Activated T-helper 17 cell treated with anti-CD3 and anti-CD28 coated beads, Interleukin-2, amount 50 U/mL, for 72 hours (primary cell): ENCODE measurements at places on chromosomes 6 and 20. TPM values are rescaled to one million over a fixed set of nuclear protein-coding genes. Genes with fewer than 3 reads are reported as not detected.
A peak's percentile ranks its signal among the peaks of the same experiment; 100 is the strongest.

DNA sequence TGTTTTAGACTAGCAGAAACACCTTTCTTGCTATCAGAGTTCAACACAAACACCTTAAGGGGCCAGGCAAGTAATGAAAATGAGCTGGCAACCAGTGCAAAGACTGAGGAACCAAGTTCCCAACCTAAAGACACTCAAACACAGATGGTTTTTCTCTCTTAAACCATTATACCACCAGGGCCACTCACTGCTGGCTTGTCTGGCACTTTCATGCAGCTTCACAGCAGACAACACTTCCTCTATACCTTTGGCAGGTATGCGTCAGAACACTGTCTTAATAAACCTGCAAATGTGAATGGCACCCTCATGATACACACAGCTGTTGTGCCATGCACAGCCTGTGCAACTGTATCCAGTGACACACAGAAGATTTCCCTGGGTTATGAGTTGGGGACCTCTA, 41.6 kb downstream of the NFATC2 start:
- peak; percentile 38 for ATAC-seq

IGF2R gene
- total RNA-seq = 68.2 TPM

DNA sequence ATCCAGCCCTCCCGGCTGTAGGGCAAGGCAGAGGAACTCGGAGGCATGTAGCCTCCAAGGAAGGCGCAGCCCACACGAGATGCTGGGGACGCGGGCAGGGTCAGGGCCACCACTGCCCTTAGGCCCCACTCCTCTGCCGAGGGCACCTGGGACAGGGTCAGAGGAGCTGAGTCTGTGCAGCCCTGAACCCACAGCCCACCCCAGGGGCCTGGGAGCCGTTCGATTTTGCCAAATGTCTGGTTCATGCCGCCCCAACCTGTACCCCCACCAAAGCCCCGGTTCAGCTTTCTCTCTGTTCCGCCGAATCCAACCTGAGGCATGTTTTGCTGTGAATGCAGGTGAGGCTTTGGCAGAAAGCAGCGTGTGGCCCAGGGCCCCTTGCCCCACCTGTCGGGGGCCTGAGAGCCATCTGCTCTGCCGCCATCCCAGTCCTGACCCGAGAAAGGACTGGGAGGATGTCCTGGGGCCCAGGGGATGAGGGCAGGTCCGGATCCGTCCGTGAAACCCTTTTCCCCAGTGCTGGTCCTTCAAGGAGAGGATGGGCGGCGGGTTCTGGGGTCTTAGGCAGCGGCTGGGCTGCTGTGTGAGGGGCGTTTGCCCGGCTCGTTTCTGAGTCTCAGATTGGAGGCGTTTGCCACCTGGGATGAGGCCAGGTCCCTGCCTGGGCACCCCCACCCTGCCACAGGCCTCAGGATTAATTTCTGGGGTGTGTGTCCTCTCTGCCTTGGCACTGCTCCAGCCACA, 79.3 kb upstream of the GATA5 start:
- no peak for ATAC-seq

LY6G6F gene
- not detected for total RNA-seq

- no peak for ATAC-seq
These were observed 19.2 kb downstream of the HMGN3 start for GRCh38 chr6:79215213-79215824.

DNA sequence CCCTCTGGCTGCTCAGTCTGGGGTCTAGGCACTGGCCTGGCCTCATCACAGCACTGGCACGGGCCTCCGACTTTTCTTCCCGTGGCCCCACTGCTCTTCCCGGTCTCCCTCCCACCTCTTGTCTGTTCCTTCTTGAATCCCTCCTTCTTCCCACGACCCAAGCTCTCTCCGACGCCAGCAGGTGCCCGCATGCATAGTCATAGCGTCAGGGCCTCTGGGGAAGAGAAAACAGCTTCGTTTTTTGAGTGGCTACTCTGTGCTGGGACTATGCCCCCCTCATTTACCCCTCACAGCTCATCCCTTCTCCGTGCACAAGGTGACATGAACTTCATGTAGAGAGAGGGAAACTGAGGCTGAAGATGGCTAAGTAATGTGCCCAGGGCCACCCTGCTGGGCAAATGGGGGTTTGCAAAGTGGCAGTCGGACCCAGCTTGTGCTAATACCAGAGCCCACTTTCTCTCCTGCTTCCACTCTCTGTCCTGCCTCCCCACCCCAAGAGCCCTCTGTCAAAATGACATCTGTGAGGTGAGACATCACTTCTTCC, 59.2 kb downstream of the SYNJ2 start:
- ATAC-seq = no peak

- ATAC-seq = no peak
These were observed 79.0 kb upstream of the ZNF217 start for GRCh38 chr20:53672484-53673129.

TGM3 gene
- total RNA-seq = not detected

TPX2 gene
- 122 TPM for total RNA-seq

MAP3K5 gene
- 20.1 TPM for total RNA-seq

RCAN2 gene
- total RNA-seq = 10.6 TPM

DNA sequence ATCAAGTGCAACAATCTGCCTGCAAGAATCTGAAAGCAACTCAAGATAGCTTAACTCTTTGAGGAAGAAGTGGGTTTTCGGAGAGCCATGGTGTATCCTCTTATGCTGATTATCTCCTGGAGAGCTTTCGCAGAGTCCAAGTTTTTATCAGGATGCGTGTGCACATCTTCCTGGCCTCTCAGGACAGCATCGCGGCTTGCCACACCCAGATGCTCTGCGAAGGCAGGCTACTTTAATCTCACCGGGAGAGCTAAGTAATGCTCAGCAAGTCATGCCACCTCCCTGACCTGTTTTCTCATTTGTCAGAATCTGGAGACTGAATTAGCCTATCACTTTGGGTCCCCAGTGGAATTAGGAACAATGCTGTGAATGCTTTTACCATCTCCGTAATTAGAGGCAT, 52.9 kb downstream of the TTI1 start:
- ATAC-seq = no peak

DNA sequence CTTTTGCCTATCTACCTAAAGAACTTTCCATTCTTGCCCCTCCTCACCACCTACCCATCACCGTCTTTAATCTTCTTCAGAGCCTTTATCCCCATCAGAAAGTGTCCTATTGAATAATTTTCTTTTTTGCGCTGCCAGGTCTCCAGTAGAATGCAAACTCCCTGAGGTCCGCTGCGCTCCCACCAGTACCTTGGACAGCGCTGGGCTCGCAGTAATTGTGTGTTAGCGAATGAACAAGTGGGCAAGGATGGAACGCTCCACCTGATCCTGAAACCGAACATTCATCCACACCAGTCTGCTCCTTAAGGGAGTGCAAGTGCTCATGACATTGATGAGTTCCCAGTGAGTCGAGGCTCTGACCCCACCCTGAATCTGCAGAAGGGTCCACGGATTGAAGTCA, 391.2 kb downstream of the CDH26 start:
- no peak for ATAC-seq

SALL4 gene
- total RNA-seq = 0.04 TPM

CRISP2 gene
- not detected for total RNA-seq

- no peak for ATAC-seq
These were observed 18.4 kb upstream of the HLA-G start for GRCh38 chr6:29809249-29809648.

GRCh38 chr6:28354688-28355554, 5.2 kb downstream of the ZKSCAN3 start:
- no peak for ATAC-seq

BHLHE23 gene
- total RNA-seq = not detected

VGLL2 gene
- total RNA-seq = not detected

GRCh38 chr20:3767110-3767426, 485 bp downstream of the ADISSP start:
- ATAC-seq = no peak

DNA sequence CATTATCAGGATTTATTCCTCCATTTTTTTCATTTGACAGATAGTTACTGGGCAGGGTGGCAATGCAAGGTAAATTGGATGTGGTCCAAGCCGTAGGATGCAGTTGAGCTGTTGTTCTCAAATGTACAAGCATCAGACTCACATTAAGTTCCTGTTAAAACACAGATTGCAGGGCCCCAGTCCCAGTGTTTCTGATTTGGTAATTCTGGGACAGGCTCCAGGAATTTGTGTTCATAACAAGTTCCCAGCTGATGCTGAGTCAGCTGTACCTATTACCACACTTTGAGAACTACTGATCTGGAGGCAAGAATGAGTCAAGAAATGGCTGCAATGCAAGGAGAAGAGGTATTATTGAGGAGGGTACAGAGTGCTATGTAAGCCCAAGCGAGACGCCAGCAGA, 11.7 kb downstream of the TMEM244 start:
- no peak for ATAC-seq

DNA sequence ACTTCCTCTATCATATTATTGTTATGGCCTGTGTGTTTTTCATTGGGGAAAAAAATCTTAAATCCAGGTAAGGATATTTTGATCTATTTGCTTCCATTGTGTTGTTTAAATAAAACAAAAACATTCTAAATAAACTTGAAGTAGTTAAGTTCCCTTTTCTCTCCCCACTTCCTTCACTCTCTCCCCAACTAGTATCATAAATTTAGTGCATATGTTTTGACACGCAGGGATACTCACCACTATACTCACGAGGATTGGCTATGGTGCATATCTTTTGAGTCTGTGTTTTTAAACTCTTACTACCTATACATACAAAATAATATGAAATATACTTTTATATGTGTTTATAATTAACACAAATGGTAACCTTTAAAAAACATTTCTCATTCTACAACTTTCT, 5.2 kb downstream of the TTLL9 start:
- no peak for ATAC-seq

KCNK5 gene
- 6.1 TPM for total RNA-seq

GRCh38 chr6:32882879-32883250, 28.9 kb downstream of the PSMB9 start:
- ATAC-seq = peak; percentile 74

GRCh38 chr6:30615958-30616810, 859 bp downstream of the PPP1R10 start:
- no peak for ATAC-seq

- no peak for ATAC-seq
These were observed 35.3 kb upstream of the CDKN1A start for GRCh38 chr6:36642913-36643817.

DNA sequence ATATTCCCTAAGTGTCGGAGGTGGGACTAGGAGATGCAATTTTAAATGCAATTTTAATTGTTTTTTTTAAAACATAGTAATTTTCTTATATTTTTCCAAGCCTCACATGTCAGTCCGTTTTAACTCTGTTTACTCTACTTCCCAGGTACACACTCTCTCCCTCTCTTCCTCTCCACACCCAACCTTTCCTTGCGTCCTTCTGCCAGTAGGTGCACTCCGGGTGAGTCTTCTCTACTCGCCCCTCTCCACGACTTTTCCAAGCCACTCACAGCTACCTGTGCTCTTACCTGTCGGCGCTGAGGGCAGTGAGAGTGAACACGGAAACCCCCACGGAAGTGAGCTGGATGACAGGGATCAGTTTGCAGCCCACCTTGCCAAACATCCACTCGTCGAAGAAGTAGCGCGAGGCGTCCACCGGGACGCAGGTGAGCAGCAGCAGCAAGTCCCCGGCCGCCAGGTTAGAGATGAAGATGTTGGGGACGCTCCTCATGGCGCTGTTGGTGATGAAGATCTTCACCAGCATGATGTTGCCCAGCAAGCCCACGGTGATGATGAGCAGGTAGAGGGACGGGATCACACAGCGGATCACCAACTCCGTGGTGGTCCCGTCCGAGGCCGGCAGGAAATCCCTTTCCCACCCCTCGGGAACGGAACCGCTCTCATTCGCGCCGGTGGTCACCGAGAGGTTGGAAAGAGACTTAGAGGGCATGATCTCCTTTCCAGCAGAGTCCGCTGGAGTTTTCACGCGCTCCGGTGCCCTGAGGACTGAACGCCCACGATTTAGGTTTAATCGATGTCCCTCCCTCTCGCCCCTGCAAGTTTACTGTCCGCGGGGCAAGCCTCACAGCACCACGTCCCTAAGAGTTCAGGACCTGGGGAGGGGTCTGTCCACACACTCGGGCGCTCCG, 44.5 kb upstream of the GJE1 start:
- ATAC-seq = no peak

DNA sequence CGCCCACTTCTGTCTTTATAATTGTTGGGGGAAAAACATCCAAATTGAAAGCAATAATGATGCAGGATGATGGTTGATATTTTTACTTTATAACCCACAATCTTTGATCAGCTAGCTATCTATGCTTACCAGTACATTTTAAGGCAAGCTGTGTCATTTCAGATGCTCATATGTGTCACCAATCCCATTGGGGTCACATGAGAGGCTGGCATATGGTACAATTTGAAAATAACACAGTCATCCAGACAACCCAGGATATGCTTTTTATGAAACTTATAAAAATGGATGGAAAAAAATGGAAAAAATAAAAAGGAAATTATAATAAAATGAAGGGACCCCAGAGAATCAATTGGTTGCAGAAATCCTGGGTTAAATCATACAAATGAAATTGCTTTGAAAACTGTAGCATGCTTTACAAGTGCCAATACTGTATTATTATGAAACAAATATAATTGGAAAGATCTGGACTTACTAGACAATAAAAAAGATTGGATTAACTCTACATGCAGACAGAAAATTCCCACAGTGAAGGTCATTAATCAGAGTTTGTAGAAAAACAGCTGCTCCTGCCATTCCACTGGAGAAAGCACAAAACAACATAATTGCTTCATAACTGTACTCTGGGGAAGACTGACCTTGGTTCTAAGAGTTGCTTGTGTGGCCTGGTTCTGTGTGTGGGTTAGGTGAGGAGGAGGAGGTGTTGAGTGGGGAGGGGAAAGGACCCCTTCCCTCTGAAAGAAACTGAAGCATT, 13.3 kb upstream of the PRIM2 start:
- no peak for ATAC-seq

DNA sequence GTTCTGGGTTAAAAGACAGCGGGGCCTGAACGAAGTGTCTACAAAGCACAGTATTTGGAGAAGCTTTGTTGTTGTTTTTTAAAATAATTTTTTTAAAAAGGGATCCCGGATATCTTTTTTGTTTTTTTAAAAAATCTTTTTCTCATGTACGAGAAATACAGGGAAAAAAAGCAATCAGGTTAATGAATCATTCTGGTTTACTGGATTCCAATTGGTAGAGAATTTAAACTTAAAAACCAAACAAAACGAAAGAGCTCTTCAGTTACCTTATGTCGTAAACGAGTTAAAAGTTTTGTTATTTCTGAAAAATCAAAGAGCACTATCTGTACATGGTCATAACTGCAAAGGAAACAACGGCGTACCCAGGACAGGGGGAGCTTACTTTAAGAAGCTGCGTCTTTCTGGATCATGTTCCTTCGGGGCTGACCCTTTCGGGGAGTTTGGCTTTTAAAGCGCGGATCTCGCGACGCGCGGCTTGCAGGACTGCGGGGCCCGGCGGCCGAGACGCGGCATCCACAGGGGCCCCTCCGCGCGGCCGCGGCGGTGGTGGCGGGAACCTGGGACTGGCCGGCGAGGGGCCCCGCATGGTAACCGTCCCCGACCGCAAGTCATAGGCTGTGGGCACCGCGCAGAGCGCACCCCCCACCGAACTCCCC, 927 bp downstream of the IL20RA start:
- ATAC-seq = peak; percentile 28

GRCh38 chr6:149136913-149137286, 180.6 kb upstream of the TAB2 start:
- no peak for ATAC-seq
